ENCODE measurements at places on chromosomes 12 and 14.
A peak's percentile ranks its signal among the peaks of the same experiment; 100 is the strongest.

GRCh38 chr14:95695913-95696312 is 9.7 kb downstream of the TCL1B start:
- DNase-seq = no peak

DNA sequence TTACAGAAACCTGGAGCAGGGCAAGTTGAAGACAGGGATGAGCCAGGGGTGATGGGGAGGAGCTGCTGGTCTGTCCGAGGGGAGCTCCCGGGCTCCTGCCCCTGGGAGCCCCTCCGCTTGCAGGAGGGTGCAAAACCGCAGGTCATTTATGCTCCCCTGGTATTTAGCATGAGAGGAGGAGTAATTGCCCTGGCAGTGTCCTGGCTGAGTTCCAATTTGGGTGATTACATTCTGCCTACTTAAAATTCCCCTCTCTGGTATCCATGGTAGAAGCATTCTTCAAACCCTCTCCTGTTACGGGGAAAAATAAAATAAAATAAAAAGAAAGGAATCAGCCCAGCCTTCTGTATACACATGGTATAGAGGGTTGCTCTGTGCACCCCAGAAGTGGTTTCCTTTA is 61.7 kb upstream of the VRK1 start:
- DNase-seq = no peak

DNA sequence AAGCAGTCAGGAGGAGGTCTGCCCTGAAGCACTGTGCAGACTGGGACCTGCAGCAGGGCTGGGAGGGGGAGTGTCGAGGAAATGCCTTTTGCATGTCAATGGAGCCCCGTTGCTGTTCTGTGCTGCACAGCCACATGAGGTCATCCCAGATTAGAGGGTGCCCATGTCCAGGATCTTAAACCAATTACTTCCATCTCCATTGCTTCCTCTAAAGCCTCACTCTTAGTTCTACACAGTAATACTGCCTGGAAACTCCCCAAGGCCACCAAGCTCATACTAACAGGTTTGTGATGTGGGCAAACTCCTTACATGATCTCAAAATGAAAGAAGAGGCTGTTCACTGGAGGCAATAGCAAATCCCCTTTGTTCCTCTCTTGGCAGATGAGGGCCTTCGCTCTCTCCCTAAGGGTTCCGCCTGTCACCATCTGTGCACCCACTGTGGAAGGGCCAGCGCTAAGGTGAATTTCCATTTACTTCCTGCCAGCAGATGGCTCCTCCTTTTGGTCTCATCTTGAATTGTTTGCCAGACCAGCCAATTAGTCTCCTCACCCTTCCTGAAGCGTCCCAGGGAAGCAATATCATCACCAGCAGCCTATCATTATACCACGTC is 35.4 kb upstream of the LTA4H start:
- no peak for DNase-seq

- no peak for DNase-seq
These were observed 12.5 kb upstream of the INF2 start for GRCh38 chr14:104676694-104677511.

DNA sequence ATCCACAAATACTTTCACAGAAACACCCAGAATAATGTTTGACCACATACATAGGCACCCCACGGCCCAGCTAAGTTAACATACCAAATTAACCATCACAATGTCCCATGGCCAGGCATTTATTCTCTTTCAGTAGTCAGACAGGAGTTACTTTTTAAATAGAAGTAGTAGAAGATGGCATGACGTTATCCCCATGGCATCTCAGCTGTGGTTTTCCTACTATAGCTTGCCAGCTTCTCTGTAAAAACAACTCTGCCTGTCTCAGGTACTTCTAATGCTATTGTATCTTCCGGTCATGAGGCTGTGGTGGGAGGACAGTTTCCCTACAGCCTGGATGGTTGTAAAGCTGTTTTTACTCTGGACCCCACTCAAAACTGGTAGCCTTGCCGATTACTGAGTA is 19.3 kb downstream of the CTSG start:
- DNase-seq = no peak

DNA sequence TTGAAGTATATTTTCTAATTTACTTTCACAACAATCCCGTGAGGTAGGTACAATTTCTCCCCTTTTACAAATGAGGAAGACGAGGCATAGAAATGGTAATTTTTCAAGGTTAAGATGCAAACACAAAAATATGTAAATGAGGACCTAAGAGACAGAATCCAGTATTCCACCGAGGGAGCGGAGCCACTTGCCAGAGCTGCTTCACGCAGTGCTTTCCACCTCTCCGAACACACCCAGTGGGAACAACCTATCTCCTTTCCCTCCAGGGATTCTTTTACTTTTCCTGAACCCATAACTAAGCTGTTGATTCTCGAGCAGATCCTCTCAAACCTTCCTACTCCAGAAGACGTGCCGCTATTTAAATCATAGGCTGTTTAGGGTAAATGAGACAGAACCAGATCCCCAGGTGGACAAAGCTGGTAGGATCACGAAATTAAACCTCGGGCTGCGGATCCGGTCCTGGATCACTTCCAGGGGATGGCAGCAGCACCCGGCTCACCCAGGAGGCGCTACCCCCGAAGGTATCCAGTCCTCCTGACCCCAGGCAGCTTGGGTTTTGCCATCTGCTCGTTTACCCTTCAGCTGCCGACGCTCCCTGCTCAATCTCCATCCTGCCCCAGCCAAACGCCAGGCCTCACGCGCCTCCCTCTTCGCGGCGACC is 1.5 kb downstream of the DDHD1 start:
- peak; percentile 16 for DNase-seq

DNA sequence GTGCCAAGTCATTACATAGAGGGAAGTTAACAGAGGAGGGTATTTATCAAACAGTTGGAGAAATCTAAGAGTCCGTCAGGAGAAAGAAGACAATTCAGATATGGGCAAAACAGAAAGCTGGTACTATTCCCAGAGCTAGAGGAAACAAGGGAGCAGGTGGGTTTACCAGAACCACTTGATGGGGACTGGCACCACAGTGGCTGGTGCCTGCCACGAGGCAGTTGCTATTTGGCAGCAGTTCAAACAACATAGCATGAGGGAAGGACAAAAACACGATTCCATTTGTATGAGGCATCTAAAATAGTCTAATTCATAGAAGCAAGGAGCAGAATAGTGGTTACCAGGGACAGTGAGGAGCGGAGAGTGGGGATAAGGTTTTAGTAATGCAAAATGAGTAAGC is 24.6 kb upstream of the KLRD1 start:
- DNase-seq = no peak

- DNase-seq = no peak
These were observed 40.7 kb downstream of the PLCZ1 start for GRCh38 chr12:18696971-18697602.

DNA sequence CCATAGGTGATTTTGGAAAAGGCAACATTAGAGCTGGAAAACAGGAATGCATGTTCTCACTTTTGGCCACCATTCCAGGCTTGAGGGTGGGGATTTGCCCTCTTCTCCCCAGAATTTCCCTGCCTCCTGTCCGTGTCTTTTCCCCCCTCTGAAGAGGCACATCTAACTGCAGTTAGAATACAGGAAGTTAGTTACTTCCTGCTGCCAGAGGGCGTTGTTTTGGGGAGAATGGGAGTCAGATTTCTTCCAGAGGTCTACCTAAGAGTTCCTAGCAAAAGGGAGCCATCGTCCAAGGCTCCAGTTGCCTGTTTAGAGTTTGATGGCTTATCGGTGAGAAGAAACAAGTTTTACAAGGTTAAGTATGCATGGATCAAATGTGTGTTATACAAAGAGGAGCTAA is 112.8 kb upstream of the IGF1 start:
- DNase-seq = no peak

GRCh38 chr12:93788853-93789252 is 111.7 kb downstream of the CRADD start:
- no peak for DNase-seq

DNA sequence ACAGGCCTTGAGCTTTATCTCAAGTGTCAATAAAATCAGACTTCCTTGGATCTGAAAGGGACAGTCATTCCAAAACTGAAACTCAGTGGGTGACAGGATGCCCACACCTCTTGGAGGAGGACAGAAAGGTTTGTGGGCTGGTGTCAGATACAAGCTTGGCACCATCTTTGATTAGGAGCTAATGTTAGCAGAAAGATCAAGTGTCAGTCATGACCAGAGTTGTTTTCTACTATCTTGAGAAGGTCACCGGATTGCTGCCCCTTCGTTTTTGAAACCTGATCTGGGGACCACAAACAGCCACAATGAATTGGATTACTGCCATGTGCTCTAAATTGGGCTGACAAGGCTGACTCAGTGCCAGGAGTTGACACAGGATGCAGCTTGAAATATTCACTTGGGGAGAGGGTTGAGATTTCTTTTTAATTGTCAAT is 88.3 kb downstream of the OTOGL start:
- no peak for DNase-seq

DNA sequence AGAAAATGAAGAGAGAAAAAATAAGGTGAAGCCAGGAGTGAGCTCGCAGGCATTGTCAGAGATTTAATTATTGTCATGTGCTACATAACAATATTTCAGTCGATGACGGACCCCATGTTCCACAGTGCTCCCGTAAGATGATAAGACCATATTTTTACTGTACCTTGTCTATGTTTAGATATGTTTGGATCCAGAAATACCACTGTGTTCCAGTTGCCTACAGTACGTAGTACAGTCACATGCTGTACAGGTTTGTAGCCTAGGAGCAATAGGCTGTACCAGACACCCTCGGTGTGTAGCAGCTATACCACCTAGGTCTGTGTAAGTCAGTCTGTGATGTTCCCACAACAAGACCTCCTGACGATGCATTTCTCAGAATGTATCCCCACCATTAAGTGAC is 137.5 kb downstream of the FBXL14 start:
- DNase-seq = no peak

- DNase-seq = no peak
These were observed 1320.9 kb upstream of the FLRT2 start for GRCh38 chr14:84209031-84209430.

DNA sequence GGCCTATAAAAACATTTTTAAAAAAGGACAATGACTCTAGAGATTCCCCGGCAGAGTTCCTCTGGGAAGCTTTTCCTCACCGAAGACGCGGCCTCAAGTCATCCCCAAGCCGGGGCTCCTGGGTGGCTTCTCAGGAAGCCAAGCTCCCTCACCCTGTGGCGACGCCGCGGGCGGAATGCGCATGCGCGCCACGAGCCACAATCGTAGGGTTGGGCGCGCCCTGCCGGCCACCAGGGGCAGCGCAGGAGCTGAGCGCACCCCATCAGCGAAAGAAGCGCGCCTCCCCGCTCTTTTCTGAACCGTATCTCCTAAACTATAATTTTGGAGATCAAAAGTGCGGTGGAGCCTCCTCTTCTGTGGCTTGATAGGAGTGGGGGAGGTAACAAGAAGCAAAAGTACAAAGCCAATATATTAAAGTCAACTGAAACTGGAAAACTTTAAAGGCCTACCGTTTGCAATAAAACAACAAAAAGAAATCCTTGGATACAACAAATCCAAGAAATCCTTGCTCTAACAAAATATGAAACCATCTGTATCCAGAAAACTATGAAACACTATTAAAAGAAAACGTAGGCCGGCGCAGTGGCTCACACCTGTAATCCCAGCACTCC is 17.4 kb upstream of the CHFR start:
- DNase-seq = peak; percentile 88

- no peak for DNase-seq
These were observed 21.5 kb downstream of the USP44 start for GRCh38 chr12:95529693-95530225.

DNA sequence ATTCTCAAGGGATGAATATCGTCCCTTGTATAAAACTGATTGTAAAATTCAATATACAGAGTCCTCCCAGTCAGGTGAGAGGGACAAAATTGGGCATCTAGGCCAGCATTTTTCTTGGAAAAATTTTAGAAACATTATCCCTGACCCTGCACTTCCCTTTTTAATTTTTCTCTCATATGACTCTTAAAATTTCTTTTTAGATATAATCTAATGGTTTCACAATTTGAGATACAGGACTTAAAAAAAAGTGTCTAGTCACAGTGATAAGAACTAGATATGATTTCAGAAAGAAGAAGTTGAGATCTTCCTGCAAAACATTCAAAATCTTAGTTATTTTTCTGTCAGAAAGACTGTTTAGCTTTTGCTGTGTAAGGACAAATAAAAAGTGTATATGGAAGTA is 270.8 kb upstream of the PPFIA2 start:
- DNase-seq = no peak

DNA sequence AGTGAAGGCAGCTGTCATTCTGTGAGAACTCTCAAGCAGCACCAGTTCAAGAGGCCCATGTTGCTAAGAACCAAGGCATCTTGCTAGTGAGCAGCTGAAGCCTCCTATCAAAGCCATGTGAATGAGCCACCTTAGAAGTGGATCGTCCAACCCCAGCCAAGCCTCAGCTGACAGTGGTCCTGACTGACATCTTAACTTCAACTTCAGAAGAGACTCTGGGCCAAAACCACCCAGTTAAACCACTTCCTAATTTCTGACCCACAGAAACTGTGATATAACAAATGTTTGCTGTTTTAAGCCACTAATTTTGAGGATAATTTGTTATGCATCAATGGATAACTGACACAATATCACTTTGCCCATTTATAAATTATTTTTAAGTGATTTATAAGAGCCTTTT is 256.0 kb downstream of the RPAP3 start:
- no peak for DNase-seq

DNA sequence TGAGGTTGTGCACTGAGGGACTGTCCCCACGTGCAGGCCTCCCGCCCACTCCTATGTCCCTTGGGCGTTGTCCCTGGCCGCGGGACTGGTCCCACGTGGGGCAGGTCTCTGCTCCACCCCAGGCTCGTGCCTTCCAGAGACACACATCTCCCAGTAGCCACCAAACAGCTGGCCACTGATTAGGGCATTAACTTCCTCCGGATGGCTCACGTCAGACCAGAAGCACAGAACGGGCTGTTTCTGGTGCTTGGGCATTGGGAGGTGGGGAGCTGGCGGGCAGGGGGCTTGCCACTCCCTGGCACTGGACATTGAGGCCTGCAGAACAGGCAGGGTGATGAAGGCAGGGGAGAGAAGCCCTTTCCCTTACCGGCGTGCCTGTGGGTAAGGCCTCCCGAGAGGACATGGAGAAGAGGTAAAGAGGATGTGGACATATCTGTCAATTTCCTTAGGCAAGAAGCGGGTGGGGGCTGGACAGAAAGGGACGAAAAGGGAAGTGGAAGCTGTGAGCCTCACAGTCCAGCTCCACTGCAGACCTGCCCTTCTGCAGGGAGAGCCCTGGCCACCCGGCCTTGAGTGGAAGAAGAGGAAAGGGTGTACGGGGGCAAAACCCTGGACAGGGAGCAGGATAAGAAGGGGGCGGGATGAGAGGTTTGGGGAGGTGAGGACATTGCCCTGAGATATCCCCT is 101.2 kb downstream of the NINJ2 start:
- DNase-seq = no peak

DNA sequence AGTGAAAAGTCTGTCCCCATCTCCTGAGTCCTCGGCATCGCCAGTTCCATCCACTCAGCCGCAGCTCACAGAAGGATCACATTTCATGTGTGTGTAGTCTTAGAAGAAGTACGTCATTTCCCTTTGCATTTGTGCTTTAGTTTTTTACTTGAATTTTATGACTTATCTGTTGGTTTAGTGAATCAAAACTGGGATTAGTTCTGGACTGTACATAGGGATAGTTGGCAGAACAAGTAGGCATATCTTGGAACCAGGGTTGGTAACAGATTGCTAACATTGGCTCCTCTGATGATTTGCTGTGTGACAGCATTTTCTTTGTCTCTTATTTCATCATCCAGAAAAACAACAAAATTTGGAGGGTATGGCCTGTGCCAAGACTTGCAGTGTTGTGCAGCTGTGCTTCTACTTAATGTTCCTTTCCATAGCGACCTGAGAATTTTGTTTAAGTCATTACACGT is 69.6 kb upstream of the AEBP2 start:
- DNase-seq = no peak
